ENCODE measurements at places on chromosomes 13 and 19.

- no peak for DNase-seq
Measured at GRCh38 chr13:23995283-23996073, 98.2 kb upstream of the C1QTNF9B start.

DNA sequence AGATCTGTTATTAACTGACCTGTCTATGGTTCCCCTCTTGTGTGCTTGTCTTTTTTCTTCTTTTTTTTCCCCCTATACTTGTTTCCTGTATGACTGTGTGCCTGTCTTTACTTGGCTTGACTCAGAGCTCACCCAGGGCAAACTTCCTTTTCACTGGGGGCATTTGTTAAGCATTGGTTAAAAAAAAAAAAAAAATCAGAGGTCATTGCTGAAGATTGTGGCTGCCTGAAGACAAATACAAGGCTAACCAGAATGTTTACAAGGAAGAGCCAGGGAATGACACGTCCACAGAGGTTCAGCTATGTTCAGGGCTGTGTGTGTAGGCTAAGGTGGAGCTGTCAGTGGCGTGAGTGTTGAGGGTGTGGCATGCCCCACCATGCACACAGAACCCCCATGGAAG is 47.1 kb downstream of the LNX2 start:
- no peak for DNase-seq

- no peak for DNase-seq
Measured at GRCh38 chr13:52949742-52950141, 78.9 kb upstream of the OLFM4 start.

GRCh38 chr13:31380715-31381114 is 180.9 kb downstream of the B3GLCT start:
- DNase-seq: no peak

GRCh38 chr19:55567708-55568328 is 12.8 kb downstream of the ZNF579 start:
- no peak for DNase-seq

DNA sequence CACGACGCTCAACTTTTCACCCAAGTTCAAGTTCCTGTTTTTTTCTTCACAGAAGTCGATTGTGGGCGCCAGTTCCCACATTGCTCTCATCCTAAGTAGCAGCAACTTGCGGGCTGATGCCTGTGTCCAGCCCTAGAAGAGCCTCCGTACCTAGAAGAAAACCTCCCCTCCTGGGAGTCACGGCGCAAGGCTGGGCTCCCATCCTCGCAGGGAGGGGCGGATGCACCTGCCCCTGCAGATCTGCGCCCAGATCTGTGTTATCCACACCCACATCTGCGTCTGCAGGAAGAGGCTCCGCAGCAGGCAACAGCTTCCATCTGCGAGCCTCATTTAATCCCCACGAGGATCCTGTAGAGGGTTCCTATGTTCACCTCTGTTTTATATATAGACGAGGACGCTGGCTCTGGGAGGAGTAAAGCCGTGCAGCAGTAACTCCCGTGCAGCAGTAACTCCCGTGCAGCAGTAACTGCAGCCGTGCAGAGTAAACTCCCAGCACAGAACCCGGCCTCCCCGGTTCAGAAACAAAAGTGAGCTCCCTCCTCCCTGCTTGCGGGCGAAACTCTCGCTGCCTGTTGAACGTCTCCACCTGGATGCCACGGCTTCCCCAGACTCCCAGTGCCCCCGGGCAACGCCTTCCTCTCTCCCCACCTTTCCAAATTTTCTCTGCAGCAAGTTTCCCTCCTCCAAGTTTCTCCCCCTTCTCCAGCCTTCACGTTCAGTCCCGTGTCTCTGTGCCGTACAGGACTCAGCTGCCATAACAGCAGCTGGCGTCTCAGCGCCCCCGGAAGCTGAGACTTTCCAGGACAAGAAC is 23.5 kb upstream of the LAIR1 start:
- no peak for DNase-seq

- no peak for DNase-seq
Measured at GRCh38 chr19:58511353-58512208, at the start of gene SLC27A5. TSS of gene SLC27A5 (minus strand) at chr19:58511992. CDS start at chr19:58511955, 37 bp downstream.

DNA sequence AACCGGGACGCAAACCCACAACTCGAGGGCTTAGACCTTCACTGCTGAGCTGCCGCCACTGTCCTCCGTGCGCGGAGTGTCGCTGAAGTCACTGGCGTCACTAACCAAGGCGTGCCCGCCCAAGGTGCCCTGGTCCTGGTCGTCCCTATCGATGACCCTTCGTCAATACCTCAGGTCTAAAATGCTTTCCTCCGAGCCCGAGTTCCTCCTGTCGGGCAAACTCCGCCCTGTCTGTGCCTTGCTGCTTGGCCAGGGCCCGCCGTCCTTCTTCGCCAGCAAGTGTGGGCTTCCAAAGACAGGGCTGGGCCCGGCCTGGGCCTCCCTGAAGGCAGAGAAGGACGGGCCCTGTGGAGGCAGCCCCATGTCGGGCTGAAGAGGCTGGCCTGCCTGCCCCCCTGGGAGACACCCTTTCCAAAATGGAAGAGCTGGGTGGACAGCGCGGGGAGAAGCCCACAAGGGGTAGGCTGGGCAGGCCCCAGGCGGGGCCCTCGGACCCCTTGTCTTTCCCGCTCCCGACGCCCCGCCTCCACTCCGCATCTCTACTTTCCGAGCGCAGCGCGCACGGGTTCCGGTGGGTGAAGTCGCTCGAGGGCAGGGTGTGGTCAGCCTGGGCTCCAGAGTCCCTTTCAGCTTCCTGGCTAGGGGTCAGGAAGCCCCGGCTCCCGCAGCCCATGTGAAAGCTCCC is 13.4 kb downstream of the RB1 start:
- no peak for DNase-seq

DNA sequence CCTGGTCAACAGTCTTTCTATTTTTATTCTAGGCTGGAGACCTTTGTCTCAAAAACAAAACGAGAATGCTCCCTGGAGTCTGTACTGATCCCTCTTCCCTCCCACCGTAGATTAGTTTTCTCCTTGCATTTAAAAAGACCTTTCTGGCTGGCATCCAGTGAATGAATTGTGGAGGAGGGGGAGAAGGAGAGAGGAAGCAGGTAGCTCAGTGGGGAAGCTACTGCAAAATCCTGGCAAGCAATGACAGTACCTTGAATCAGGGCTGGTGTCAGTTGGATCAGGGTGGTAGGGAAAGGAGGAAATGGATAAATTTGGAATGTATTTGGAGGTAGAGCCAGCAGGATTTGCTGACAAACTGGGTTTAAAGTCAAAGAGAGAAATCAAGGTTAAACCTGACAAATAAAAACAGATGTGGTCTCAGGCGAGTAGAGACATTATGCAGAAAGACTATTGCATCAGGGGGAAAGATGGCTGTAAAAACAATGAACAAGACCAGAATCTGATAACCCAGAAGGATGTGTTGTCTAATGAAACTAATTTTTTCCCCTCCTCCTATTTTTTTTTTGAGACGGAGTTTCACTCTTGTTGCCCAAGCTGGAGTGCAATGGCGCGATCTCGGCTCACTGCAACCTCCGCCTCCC is 3.5 kb upstream of the CYP2S1 start:
- no peak for DNase-seq

GRCh38 chr19:31804668-31805067 is 455.4 kb upstream of the TSHZ3 start:
- DNase-seq: no peak

GRCh38 chr13:45796426-45797235 is 54.9 kb downstream of the SIAH3 start:
- no peak for DNase-seq

GRCh38 chr13:30256713-30257467 is 50.5 kb downstream of the KATNAL1 start:
- DNase-seq: peak; percentile 8

GRCh38 chr19:5035793-5036697 is 67.1 kb downstream of the KDM4B start:
- no peak for DNase-seq

GRCh38 chr13:33172400-33172799 is 113.2 kb downstream of the STARD13 start:
- DNase-seq: no peak

DNA sequence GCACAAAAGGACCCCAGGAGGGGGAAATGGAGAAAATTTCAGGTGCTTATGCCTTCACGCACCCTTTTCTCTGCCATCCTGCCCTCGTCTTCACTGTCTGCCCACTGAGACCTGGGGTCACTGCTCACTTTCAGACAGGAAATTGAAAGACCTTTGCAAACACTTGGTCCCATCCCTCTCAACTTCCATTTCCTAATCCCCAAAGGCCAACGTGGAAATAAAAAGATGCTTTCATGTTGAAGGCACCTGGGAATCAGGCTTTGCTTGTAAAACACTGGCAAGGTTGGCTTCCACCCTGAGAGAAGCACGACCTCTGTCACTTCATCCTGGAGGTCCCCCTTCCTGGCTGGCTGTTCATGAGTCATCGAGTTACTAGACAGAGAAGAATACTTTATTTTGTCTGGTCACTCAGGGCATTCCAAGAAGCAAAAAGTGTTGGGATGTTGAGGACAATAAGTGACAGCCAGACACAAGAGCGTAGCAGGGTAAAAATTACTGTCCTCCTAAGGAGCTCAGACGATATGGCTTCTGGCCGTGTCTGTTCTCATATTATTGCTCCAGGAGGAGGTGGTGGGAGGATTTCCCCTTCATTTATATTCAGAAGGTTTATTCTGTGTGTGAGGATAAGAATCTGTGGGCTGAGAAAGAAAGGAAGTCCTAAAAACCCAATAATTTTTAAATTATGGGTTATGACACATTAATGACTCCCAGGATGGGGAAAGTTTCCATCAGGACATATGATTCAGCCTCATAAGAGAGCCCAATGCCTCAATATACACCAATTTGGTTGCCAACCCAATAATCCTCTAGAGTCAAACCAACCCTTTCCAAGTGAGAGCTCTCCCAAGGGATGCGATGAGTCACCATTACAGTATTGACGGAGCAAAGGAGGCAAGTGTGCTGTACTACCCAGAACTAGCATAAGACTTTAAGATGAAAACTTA is 409.0 kb downstream of the COG6 start:
- DNase-seq: peak; percentile 97

DNA sequence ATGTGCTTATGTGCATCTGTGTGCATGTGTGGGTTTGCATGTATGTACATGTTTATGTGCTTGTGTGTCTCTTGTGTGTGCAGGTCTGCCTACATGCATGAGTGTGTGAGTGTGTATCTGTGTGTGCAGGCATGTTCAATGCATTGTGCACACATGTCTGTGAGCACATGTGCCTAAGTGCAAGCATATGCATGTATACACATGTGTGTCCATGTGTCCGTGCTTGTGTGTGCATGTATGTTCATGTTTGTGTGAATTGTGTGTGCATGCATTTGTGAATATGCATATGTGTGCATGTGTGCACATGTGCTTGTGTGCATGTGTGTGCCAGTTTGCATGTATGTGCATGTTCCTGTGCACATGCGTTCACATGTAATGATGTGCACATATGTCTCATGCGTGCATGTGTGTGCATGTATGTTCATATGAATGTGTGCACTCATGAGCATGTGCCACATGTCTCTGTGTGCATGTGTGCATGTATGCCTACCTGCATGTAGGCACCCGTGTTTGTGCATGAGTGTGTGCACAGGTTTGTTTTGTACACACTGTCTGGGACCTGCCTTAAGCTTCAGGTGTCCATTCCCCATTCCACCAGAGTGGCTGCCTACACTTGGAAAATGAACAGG is 32.1 kb upstream of the PTPRS start:
- no peak for DNase-seq

- DNase-seq: peak; percentile 7
Measured at GRCh38 chr13:108155185-108156106, 59.9 kb downstream of the LIG4 start.

DNA sequence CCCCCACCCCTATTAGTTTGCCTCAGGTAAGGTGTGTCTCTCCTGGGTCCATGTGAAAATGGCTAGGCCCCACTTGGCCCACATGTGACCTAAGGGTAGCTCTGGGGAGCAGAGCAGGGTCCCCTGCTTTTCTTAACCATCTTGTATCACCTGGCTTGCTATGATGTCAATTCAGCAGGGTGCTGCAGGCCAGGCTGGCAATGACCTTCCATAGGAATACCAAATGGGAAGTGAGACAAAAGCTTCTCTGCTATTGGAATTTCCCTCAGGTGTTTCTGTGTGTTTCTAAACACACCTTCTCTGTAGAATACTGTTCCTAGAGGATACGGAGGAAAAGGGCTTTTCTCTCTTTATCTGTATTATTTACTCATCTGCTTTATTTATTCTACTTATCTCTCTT is 35.7 kb upstream of the DACH1 start:
- no peak for DNase-seq

DNA sequence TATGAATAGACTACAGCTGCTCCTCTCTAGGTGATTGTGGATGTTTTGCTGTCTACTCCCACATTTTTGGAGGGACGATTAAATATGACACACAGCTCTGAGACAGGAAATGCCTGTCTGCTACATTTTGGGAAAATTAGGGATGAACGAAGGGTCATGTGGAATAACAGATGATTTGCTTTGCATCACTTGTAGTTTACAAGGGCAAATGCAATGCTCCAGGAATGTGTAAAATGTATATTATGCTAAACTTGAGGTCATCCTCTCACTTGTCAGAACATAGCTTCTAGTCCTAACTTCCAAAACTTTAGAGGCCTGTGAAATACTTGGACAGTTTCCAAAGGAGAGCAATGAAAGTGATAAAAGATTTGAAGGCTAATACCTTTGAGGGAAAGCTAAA is 284.2 kb upstream of the DACH1 start:
- no peak for DNase-seq

DNA sequence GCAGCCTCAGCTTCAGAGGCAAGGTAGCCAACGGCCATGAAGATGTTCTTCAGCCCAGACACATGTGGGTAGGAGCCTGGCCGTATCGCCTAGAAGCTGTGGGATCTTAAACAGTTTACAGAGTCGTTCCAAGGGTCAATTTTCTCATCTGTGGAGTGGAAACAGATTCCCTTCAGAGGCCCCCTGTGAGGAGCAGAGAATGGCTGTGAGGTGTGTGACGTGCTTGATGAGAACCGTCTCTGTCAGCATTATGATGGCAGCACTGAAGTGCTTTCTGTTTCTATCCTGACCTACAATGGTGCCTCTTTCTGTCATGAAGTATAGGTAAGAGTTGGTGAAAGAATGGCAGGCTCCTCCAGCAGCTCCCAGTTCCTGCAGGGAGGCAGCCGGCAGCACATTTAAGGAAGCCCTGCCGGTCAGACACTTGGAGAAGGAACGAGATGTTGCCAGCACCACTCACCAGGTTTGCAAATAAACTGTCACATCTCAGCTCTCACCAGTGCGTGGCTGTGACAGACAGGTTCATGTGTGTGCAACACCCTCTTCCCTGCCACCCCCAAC is 277.3 kb downstream of the FOXO1 start:
- DNase-seq: no peak

GRCh38 chr13:101795025-101795424 is 342.6 kb downstream of the ITGBL1 start:
- no peak for DNase-seq

DNA sequence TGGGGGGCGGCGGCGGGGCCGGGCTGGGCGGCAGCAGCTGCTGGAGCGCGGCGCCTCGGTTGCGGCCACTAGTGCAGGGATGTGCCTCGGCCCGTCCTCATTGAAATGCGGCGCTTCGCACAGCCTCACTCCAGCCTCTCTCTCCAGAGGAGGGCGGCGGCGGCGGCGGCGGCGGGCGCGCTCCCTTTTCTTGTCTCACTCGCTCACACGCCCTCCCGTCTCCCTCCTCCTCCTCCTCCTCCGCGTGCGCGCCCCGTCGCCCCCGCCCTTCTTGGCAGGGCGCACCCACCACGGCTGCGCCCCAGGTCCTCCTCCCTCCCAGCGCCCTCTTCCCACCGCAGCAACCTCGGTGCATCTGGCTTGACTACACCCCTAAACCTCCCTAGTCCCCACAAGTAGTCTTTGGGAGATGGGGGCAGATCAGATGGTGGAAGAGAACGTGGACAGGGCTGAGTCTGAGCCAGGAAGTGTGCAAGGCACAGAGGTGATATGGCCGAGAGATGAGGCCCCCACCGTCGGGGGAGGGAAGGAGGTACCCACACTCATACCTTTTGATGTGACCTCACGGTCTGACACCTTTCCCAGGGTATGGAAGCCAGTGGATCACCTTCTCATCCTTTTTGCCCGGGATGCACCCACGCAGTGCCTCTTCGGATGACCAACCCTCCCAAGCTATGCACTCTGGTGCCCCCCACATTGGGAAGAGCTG is at the start of gene DCLK1:
Gene DCLK1 (minus strand): TSS at position 161 of the 709 bp plus-strand sequence.
- no peak for DNase-seq

All from AG09309 (cell line).